ENCODE measurements at places on chromosomes 12 and 14. TPM values are rescaled to one million over a fixed set of nuclear protein-coding genes. Genes with fewer than 3 reads are reported as not detected.

AQP2 gene
- total RNA-seq = not detected

MAP1LC3B2 gene
- 1.5 TPM for total RNA-seq

GCN1 gene
- 120 TPM for total RNA-seq

KRT3 gene
- not detected for total RNA-seq

MYL2 gene
- not detected for total RNA-seq

SLC25A47 gene
- not detected for total RNA-seq

SMIM41 gene
- not detected for total RNA-seq

TRIM9 gene
- total RNA-seq = 0.25 TPM

CLEC4E gene
- not detected for total RNA-seq

ZDHHC22 gene
- total RNA-seq = not detected

SELPLG gene
- 201 TPM for total RNA-seq

BATF gene
- 21.4 TPM for total RNA-seq

BICDL1 gene
- total RNA-seq = 37.1 TPM

ESRRB gene
- total RNA-seq = 0.45 TPM

COX8C gene
- not detected for total RNA-seq

FOXN4 gene
- total RNA-seq = not detected

PRH2 gene
- total RNA-seq = not detected

KERA gene
- not detected for total RNA-seq

CCDC38 gene
- 1.2 TPM for total RNA-seq

FSCB gene
- not detected for total RNA-seq

SERPINA12 gene
- not detected for total RNA-seq

SERPINA1 gene
- 48.3 TPM for total RNA-seq

Measured in natural killer cell (primary cell).